MV-4-11 (cell line): ENCODE measurements at places on chromosomes 2 and 18.
A peak's percentile ranks its signal among the peaks of the same experiment; 100 is the strongest.

DNA sequence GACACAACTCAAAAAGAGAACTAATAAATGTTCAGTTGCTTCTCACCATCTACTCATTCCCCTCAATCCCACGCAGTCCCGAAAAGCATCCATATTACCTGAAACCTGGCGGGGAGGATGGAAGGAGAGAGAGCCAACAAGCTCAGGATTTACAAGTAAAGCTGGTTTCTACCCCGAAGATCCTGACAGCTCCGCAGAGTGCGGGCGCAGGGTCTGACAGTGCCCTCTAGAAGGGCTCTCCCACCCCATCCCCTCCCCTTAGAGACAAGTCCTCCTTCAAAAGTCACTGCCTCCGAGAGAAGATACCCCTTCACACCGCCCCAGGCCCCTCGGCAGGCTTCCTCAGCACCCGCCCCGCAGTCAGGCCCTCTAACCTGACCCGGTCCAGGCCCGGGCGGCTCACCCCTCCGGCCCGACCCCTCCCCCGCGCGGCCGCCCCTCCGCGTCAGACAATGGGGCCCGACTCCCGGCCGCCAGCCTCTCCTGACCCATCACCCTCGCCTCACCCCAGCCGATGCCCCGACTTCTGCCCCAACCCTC is 550 bp downstream of the RAB1A start:
- no peak for DNase-seq

DNA sequence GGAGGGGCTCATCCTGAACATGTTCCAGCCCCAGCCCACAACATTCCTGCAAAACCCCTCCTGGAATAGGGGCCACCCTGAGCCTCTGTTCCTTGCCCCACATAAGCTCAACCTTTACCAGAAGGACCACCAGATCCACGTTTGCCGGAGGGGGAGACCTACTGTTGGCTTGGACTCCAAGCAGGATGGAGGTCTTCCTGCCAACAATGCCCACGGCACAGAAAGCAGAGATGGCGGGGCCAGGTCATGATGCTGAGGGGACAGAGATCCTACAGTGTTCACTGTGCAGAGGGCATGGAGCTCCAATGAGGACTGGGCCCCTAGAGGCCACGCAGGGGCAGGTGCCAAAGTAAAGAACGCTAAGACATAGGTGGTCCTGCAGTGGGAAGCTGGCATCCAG is 98.5 kb upstream of the RAB6C start:
- no peak for DNase-seq

GRCh38 chr2:142796161-142796560 is 81.3 kb upstream of the KYNU start:
- DNase-seq = no peak

DNA sequence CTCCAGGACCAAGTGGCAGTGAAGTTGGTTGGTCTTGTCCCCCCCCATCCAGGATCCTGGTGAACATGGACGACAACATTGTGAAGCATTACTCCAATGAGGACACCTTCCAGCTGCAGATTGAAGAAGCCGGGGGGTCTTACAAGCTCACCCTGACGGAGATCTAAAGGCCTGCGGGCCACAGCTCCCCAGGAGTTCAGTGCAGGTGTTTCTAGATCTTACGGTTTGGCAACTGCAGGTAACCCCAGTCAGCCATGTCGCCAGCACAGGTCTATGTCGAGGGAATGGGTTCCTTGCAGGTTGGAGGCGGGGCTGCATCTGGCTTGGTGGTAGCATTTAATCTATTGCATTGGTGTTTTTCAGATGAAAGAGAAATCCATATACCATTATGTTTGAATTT is 42.8 kb upstream of the KLF11 start:
- no peak for DNase-seq

GRCh38 chr2:204643326-204643725 is 98.1 kb downstream of the PARD3B start:
- DNase-seq = no peak

DNA sequence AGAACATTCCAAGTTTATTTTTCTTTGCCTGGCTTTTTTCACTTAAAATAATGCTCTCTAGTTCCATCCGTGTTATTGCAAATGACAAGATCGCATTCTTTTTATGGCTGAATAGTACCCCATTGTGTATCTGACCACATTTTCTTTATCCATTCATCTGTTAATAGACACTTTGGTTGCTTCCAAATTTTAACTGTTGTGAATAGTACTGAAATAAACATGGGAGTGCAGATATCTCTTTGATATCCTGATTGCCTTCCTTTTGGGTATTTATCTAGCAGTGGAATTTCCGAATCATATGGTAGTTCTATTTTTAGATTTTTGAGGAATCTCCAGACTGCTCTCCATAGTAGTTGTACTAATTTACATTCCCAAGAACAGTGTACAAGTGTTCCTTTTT is 230.5 kb downstream of the FIGN start:
- no peak for DNase-seq

DNA sequence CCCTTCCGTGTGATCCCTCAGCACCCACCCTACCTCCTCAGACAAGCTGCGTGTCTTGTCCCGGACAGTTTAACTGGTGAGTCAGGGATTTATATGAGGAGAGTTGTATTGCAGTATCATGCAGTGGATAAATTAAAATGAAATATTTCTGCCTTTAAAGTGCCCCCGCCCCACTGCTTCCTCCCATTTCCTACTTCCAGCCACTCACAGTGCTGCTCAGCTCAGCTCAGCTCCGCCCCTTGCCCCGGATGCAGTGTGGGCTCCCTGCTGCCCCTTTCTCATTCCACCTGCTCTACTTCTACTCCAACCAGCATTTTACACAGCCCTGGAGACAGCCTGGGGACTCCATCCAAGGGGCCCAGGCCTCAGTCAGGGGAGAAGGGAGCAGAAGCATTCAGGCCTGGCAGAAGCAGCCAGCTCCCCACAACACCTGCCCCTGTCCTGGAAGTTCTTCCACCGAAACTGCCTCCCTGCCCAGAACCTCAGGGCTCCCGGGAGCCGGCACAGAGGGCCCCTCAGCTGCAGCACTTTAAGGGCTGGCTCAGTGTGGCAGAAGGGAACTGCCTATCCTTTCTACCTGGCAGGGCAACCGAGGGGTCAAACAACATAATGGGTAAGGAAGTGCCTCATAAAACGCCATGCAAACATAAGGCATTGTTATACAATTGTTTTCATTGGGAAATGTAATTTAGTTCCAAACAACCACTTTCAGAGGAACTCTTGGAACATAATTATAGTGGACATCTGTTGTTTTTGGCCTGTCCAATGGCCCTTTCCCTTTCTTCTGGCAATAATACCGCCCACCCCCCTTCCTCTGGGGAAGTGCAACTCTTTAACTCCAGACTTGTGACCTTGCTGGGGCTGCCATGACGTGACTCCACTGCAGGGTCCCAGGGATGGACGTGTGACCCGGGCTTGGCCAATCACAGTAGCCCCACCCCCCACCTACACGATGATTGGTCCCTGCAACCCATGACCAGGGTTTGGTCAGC is 102.3 kb downstream of the LIPG start:
- no peak for DNase-seq

- DNase-seq = no peak
Measured at GRCh38 chr2:233152541-233152940, 92.4 kb downstream of the INPP5D start.

DNA sequence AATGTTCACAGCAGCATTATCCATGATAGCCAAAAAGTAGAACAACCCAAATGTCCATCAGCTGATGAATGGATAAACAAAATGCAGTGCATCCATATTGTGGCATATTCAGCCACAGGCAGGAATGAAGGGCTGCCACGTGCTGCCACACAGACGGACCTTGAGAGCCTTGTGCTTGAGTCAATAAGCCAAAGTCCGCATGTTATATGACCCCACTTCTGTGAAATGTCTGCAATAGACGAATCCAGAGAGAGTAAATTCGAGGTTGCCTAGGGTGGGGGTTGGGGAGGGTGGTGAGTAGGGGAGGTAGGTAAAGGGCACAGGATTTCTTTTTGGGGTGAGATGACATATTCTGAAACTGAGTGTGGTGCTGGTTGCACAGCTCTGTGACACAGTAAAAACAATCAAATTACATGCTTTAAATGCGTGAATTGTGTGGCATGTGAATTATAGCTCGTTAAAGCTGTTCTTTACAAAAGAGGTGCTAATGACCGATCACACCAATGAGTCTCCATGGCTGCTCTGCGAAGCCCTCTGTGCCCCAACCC is 38.9 kb upstream of the LDLRAD4 start:
- no peak for DNase-seq

DNA sequence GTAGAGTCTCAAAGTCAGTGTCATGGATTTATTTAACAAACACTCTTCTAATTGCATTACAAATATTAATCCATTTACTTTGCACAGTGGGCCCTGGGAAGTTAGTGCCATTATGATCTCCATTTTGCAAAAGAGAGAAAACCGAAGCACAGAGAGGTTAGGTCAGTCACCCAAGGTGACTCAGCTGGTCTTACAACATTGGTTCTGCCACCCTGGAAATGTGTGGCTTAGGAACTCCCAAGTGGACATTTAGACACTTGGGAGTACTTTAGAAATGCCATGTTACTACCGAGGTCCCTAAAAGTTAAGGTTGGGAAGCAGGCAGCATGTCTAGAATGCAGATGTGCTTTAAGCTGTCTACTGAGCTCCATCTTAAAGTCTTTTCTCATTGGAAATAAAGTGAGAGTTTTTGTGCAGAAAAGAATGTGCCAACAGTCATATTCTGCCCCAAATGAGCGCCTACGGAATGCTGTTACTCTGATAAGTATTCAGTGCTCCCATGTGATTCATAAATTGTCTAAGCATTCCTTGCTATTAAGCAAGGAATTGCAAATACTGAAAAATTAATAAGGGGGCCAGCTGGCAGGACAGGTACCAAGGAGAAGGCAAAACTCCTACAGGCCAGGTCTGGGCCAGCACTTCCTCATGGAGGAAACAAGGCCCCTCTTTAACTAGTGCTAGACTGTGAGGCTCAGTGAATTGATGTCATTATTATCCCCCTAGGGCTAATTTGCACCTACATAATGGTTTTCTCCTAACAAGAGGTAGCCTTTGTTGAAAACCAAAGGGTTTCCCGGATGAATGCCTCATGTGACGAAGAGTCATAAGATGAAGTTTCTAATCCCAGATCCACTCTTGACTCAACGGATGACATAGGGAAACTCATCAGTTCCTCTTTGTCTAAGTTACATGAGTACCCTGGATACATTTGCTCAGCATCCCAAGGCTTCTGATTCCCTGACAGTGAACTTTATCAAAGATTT is 16.3 kb downstream of the NRP2 start:
- peak; percentile 49 for DNase-seq

GRCh38 chr2:127901339-127902056 is 15.7 kb upstream of the AMMECR1L start:
- no peak for DNase-seq

- no peak for DNase-seq
Measured at GRCh38 chr2:118325321-118325955, 237.2 kb downstream of the INSIG2 start.

DNA sequence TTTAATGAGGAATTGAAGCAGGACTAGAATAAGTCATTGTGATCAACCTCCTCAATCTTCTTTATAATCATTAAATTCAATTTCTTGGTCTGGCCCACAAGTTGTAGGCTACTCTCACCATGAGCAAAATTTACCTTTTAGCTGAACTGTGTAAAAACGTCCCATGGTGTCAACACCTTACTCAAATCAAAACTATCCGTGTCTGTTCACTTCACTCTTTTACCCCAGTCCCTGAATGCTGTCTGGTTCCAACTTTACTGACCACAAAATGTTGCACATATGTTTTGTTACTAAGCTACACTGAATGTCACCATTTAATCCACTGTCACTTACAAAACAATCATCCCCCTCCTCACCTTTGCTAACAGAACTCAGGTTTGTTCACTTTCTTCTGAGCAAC is 951.6 kb upstream of the SLC39A10 start:
- no peak for DNase-seq

DNA sequence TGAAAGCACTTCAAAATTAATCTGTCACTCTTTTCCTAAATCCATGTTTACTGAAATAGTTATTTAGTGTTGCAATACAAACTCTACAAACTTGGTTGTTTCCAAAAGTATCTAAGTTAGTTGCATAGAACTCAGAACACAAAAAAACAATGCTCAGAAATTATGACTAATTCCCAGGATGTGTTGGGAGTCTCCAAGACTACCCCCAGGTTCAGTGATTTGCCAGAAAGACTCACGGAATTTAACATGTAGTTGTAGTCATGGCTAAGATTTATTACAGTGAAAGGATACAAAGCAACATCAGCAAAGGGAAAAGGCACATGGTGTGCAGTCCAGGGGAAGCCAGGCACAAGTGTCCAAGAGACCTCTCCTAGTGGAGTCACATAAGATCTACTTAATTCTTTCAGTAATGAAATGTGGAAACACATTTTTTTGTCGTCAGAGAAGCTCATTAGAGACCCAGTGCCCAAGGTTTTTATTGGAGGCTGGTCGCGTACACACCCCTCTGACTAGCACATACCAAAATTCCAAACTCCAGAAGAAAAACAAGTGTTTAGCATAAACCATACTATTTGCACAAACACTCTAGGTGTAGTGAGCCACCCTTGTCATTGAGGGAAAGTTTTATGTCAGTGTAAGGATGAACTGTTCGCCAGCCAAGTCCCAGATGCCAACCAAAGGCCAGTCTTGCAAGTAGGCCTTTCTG is 43.3 kb upstream of the CYP20A1 start:
- no peak for DNase-seq

- DNase-seq = no peak
Measured at GRCh38 chr2:227383686-227384085, 4.1 kb downstream of the SCYGR1 start.

- DNase-seq = no peak
Measured at GRCh38 chr2:201215963-201216362, 33.0 kb downstream of the CASP10 start.

DNA sequence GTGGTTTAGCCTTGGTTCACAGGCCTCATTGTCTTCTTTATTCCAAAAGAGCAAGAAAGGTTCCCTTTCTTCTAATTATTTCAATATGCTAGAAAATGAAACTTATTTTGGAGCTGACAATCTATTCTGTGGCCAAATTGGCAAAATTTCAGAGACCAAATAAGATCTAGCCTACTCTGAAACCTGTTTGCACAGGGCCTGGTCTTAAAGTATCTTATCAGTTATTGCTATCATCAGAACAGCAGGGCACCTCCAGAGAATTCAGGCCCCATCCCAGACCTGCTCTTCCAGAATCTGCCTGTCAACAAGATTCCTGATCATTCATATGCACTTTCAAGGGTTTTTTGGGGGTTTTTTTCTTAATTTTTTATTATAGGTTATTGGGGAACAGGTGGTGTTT is 198.7 kb downstream of the ANAPC1 start:
- DNase-seq = no peak

DNA sequence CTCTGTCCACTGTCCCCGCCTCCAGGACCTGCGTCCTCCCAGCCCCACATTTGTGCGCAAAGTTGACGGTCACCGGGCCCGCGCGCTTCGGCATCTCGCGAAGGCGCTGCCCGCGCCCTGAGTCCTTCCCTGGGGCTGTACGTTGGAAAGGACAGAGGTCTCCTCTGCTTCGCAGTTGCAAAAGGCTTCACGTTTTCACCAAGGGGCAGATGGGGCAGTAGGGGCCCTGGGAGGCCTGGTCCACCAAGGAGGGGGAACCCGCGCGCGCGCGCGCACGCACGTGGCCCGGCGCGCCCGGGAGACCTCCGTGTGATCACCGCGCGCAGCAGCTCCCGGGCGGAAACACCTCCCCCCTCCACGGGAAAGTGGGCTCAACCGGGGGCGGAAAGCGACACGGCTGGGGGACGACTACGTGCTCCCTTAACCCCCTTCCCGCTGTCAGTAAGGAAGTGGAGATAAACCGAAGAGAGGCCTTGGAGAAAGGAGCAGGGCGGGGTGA is 21.9 kb downstream of the TEX44 start:
- no peak for DNase-seq
